ENCODE measurements at places on chromosomes 13 and 19.

GRCh38 chr19:31519908-31520307 is 170.7 kb upstream of the TSHZ3 start:
- DNase-seq = no peak

- no peak for DNase-seq
These were observed 7.9 kb downstream of the INTS6 start for GRCh38 chr13:51444922-51445321.

DNA sequence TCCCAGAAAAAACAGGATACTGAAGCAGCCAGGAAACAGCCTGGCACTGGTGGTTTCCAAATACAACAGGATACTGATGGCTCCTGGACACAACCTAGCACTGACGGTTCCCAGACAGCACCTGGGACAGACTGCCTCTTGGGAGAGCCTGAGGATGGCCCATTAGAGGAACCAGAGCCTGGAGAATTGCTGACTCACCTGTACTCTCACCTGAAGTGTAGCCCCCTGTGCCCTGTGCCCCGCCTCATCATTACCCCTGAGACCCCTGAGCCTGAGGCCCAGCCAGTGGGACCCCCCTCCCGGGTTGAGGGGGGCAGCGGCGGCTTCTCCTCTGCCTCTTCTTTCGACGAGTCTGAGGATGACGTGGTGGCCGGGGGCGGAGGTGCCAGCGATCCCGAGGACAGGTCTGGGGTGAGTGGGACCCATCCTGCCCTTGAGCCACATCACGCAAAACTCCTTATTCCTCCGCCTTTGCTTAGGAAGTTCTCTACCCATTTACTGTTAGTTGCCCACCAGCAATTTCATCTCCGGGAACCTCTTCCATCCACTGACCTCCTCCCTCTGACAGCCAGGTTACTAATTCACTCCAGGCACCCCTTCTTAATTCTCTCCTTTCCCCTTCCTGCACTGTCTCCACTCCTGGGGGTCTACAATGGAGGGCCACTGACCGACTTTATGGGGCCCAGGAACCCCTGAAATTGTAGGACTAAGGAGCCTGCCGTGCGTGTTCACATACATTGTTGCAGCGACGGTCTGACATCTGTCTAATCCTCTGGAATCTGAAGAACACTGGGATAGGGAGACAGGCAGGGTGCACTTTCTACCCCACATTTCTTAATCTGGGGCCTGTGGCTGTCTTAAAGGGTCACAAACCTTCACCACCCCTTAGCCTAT is 1.2 kb downstream of the ITPKC start:
- peak; percentile 51 for DNase-seq

- DNase-seq = no peak
These were observed 838 bp upstream of the SNRNP70 start for GRCh38 chr19:49084206-49085019.

- DNase-seq = no peak
These were observed 782.5 kb upstream of the SLITRK6 start for GRCh38 chr13:86581706-86582105.
